Hematopoietic multipotent progenitor cell treated with erythropoietin and hydrocortisone succinate and interleukin-3 and kit ligand, for 17 days (in vitro differentiated cells): ENCODE measurements at places on chromosomes 6 and 20.

DNA sequence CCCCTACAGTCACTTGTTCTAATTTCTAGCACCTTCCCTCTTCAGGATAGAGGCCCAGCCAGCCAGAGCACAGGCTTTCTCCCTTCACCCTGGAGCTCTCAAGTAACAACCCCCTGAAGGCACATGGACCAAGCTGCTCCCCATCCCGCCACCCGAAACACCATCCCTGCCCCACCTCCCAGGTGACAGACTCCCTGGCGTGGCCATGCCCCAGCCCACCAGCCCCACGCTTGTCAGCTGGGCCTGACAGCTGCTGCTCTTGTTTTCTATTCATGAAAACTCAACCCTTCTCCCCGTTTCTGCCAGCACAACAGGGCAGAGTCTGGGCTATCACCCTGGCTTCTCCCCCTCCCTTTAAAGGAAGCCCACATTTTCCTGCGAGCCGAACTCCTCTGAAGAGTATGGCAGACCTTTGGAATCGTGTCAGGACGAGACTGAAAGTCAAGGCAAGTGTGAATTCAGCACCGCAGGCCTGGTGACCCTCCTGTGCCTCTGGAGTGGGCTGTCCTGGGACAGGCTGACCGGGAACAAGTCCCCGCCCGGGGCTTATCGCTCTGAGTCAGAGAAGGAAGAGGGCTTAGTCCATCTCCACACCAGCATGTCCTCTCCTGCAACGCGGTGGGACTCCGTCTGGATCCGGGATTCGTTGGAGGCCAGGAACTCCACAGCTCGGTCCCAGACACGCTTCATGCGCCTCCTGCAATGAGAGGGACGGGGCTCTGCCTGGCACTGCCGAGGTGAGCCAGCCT, 16.7 kb downstream of the LEMD2 start:
- no peak for DNase-seq

- no peak for DNase-seq
These were observed 11.6 kb upstream of the TRIB3 start for GRCh38 chr20:368915-369314.

GRCh38 chr6:139583420-139583819, 209.0 kb upstream of the CITED2 start:
- no peak for DNase-seq

GRCh38 chr6:151057061-151057460, 182.7 kb upstream of the AKAP12 start:
- DNase-seq = no peak

GRCh38 chr6:148789948-148790347, 43.1 kb downstream of the UST start:
- DNase-seq = no peak
